ENCODE measurements at places on chromosomes 3 and 15. TPM values are rescaled to one million over a fixed set of nuclear protein-coding genes. Genes with fewer than 3 reads are reported as not detected.
A peak's percentile ranks its signal among the peaks of the same experiment; 100 is the strongest.

DNA sequence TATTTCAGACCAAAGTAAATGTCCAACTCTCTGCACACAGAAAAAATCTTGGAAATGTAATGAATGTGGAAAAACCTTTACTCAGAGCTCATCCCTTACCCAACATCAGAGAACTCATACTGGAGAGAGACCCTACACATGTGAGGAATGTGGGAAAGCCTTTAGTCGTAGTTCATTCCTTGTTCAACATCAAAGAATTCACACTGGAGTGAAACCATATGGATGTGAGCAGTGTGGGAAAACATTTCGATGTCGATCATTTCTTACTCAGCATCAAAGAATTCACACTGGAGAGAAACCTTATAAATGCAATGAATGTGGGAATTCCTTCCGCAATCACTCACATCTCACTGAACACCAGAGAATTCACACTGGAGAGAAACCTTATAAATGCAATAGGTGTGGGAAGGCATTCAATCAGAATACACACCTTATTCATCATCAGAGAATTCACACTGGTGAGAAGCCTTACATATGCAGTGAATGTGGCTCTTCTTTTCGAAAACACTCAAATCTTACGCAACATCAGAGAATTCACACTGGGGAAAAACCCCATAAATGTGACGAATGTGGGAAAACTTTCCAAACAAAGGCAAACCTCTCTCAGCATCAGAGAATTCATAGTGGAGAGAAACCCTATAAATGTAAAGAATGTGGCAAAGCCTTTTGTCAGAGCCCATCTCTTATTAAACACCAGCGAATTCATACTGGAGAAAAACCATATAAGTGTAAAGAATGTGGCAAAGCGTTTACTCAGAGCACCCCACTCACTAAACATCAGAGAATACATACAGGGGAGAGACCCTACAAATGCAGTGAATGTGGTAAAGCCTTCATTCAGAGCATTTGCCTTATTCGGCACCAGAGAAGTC is 8.0 kb upstream of the ZNF501 start:
- no peak for DNase-seq

- no peak for DNase-seq
Measured at GRCh38 chr3:128369881-128370642, 96.6 kb downstream of the DNAJB8 start.

GRCh38 chr3:120778776-120779175 is 36.2 kb downstream of the GTF2E1 start:
- no peak for DNase-seq

DNA sequence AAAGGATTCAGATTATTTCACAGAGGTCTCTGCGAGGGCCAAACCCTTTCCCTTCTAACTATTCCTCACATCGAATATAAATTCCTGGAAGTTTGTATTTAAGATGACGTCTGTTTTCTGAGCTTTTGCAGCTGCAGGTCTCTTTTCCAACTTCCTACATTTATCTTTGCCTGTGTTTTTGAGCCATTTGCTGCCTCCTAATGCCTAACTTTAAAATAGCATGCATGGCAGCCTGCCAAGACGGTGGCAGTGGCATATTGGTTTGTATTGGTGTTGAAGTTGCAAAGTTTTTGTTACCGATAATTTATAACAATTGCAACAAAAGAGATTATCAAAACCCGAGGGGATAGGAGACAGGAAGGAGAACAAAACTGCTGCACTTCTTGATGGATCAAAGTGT is 187.1 kb upstream of the DNAJC19 start:
- no peak for DNase-seq

Gene MAP3K13
- total RNA-seq, result 9.0 TPM

GRCh38 chr3:152961323-152961722 is 126.4 kb downstream of the P2RY1 start:
- DNase-seq, result no peak

- no peak for DNase-seq
Measured at GRCh38 chr3:127809211-127809610, 13.1 kb downstream of the MGLL start.

DNA sequence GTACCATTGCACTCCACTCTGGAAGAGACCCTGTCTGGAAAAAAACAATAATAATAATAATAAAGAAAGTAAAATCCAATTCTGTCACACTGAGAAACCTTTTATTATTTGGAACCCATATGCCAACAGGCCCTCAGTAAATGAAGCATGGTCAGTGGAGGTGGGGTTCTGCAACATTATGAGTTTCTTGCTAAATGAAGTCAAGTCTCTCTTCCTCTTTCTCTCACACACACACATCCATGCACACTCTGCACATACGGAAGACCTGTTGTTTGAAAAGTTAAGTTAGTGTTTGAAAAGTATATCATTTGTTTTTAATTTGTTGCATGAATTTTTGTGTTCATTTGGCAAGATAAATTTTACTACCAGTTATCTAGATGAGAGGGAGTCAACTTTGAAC is 27.8 kb downstream of the GAP43 start:
- no peak for DNase-seq

DNA sequence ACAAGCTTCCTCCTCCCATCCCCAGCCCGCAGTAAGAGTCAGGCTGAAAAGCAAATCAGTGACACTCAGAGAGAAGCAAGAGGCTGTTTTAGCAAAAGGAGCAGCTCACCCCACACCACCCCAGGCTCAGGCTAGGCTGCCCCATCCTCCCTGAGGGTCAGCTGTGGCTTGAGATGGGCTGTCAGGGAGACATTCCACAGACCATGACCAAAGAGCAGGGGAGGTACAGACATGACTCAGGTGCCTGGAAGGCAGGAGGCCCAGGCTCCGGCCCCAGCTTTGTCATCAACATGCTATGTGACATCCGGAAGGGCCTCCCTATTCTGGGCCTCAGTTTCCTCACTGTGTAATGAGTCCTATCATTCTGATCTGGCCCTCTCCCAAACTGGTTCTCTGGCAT is 24.7 kb downstream of the HCN4 start:
- DNase-seq, result no peak

DNA sequence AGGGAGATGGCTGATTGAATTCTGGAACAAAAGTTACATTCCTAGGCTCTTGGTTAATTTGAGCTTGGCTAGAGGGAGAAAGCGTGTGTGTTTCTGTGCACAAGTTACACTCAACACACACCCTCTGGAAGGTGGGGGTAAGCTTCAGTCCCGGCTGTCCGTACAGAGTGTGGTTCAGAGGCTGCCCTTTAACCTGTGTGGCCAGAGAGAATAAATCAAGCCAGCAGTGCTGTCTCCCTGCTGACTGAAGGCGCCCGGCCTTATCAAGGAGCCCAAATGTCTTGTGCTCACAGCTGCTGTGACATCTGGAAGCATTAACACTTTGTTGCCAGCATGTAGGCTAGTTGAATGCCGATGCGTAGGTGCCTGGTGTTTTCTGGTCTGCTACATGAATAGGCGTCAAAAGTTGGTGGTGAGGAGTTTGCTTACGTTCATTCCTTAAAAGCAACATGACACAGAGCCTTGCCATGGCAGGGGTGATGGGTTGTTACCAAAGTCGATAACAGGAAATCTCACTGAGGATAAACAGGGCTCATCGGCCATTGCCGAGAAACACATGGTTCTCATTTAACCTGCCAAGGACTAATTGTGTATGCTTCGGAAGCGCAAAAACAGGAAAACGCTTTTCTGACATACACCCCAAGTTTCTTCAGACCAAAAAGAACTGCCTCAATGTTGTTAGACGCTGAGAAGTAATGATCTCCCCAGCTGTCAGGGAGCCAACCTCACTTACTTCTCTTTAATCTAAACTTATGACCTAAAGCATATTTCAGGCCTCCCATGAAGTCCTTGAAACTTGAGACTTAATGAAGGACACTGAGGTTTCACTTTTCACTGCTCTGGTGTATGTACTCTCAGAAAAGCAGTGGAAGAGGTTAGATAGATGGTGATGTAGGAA is 95.8 kb upstream of the CTDSPL start:
- DNase-seq, result no peak

GRCh38 chr3:37736624-37737023 is 125.1 kb upstream of the CTDSPL start:
- no peak for DNase-seq

Gene TEX9
- 2.0 TPM for total RNA-seq

GRCh38 chr3:54631516-54632325 is 296.1 kb downstream of the LRTM1 start:
- DNase-seq, result no peak

Gene GPR160
- 0.78 TPM for total RNA-seq

DNA sequence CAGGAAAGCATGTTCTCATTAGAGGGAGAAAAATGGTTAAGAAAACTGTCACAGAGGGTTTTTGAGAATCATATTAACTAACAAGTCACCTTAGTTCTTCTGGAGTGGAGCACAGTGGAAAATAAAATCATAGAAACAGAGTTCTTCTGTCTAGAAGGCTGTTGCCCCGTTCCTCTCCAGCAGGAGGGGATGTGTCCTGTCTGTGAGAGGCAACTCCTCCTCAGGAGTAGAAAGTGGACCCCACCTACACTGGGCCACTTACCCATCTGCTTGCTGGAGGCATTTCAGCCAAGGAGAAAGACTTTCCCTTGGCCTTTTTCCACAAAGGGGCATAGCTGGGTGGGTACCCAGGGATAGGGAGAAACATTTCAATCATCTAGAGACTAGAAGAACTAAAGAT is 106.6 kb downstream of the SSR3 start:
- no peak for DNase-seq

DNA sequence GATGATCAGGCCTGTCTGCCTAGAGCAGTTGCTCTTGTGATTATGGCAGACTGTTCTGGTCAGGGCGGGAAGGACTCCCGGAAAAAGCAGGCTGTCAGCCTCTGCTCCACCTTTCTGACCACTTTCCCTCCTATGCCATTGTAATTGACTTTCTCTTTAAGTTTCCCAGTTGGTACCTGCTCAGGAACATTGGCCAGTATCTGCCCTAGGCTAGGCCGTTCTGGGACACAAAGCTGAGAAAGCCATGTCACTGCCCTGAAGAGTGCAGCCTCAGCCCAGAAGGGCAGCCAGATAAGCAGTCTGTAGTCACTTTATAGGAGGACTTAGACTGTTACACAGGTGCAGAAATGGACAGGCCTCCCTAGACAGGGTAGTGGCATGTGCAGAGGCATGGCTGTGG is 80.8 kb downstream of the CLSTN2 start:
- no peak for DNase-seq

GRCh38 chr3:109353057-109353456 is 15.7 kb upstream of the DPPA4 start:
- no peak for DNase-seq

Gene CPNE9
- not detected for total RNA-seq

Gene GOLGA8J
- not detected for total RNA-seq

DNA sequence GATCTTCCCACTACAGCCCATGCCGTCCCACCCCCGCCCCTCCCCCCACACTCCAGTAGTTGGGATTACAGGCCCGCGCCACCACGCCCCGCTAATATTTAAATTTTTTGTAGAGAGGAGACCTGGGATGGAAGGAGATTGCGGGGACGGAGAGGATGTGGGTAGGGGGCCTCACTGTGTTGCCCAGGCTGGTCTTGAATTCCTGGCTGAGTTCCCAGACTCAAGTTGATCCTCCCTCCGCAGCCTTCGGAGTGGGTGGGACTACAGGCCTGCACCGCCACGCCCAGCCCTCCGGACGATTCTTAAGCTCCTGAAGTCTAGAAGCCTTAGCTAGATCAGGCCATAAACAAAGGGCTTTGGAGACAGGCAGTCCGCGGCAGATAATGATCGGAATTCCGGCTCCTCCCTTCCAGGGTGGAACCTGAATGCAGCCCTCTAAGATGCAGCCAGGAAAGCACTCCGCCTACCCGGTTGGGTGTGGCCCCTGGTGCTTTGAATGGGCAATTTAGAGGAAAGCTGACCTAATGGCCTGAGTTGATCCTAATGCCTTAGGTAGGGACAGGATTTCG is at the start of gene DPPA2:
TSS of gene DPPA2 (minus strand) at position 356 of the 569 bp plus-strand sequence. CDS start 1,975 bp downstream, outside the sequence.
- no peak for DNase-seq

Gene CADPS
- 45.1 TPM for total RNA-seq

Gene ARGFX
- not detected for total RNA-seq

- DNase-seq, result no peak
Measured at GRCh38 chr3:112425858-112426750, 73.2 kb downstream of the BTLA start.

DNA sequence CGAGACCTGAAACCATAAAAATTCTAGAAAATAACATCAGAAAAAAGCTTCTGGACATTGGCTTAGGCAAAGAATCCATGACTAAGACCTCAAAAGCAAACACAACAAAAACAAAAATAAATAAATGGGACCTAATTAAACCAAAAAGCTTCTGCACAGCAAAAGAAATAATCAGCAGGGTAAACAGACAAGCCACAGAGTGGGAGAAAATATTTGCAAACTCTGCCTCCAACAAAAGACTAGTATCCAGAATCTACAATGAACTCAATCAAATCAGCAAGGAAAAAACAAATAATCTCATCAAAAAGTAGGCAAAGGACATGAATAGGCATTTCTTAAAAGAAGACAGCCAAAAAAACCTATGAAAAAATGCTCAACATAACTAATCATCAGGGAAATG is 59.6 kb downstream of the DNAH12 start:
- no peak for DNase-seq

GRCh38 chr15:39801641-39802309 is 19.1 kb upstream of the FSIP1 start:
- no peak for DNase-seq

DNA sequence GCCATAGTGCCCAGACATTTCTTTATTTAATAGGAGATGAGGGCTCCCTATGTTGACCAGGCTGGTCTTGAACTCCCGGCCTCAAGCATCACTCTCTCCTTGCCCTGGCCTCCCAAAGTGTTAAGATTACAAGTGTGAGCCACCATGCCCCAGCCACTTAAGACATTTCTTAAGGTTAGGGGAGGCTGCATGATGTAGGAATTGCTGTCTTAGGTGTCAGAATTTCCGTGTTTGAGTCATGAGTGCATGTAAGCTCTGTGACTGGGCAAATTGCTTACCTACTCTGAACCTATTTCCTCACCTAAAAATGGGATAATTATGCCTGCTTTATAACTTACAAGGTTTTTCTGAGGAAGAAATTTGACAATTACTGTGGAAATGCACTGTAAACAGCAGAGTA is 34.2 kb upstream of the SIAH2 start:
- no peak for DNase-seq

DNA sequence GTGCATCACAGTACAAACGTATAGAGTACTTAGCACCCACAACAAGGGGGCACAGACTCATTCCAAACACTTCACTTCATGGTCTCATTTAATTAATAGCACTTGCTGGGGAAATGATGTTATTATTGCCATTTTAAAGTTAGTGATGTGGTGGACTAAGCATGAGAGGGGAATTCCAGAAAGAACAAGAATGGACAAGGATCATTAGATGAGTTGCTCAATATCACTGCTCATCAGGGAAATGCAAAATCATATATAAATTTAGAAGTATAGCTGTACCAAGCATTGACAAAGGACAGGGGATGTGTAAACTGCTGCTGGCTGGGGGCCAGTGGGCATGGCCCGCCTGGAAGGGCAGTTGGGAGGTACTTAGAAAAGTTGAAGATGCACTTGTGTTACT is 14.6 kb downstream of the PRR20G start:
- DNase-seq, result peak; percentile 33

Gene PRTG
- 0.92 TPM for total RNA-seq

Gene ATP13A3
- total RNA-seq, result 217 TPM
